ENCODE measurements at places on chromosomes 5 and 9. TPM values are rescaled to one million over a fixed set of nuclear protein-coding genes. Genes with fewer than 3 reads are reported as not detected.

PCDHGB6 gene
- total RNA-seq = not detected

SOX30 gene
- 0.65 TPM for total RNA-seq

CDC26 gene
- total RNA-seq = 50.9 TPM

REEP2 gene
- total RNA-seq = 10.9 TPM

GRCh38 chr5:14189680-14190079 lies 46.5 kb downstream of the TRIO start:
- H3K27ac ChIP-seq = no peak overlapping the region
- H3K4me3 ChIP-seq = no peak overlapping the region
- H3K27me3 ChIP-seq = no peaks in the 10 kb centered on the region
- DNase-seq = no peak
- H3K4me1 ChIP-seq = no peaks in the 10 kb centered on the region

DNA sequence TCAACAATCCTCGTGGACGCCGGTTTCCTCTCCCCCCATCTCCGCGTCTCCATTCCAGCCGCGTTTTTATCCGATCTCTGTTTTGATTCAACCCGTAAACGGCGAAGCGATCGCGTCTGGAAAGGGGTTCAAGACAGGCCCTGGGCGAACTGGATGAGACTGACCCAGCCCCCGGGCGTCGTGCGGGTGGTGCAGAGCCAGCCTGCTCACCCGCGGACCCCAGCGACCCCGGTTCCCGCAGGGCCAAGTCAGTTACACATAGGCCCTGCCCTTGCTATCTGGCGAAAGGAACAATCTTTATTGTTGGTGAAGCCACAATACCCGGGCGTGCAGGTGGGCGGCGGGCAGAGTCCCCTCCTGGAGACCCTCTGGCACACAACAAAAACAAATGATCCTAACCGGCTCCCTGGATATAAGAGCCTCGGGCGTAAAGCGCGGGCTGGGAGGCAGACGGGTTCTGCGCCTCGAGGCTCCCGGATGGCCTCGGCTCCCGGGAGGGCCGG lies 1.8 kb downstream of the TLX3 start:
- H3K4me1 ChIP-seq = peaks cover 27% of the 10 kb centered on the region
- H3K27ac ChIP-seq = no peak overlapping the region
- peaks cover 66% of the 10 kb centered on the region for H3K27me3 ChIP-seq

DNA sequence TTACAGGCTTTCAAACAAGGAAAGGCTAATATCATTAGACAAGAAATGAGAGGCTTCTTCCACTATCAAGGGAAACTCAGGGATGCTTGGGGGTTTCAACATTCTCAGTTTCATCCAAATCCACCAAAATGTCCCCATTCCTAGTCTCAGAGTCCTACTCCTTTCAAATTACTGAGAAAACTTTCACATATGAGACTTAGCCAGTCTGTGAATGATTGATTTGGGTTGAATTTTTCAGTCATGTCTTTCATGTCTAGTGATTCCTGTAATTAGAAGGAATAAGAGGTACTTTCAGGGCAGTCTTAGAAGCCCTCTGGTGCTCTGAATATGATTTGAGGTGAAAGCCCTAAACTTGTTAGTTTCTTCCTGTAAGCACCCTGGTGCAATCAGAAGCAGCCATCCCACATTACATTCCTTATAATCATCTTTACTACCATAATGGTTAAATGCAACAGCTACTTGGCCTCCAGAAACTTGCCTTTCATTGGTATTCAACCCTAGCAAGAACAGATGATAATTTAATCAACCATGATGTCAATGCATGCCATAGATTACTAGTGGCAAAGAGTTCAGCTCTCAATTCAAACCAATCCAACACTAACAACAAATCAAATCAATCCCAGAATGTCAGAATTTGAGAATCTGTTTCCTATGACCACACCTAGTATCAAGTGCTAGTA lies 50.7 kb upstream of the RIC1 start:
- H3K36me3 ChIP-seq = peaks cover 2% of the 10 kb centered on the region
- peaks cover 42% of the 10 kb centered on the region for H3K4me1 ChIP-seq
- no peak for DNase-seq
- H3K27ac ChIP-seq = no peak overlapping the region
- no peak overlapping the region for H3K4me3 ChIP-seq
- H3K27me3 ChIP-seq = no peaks in the 10 kb centered on the region

DNA sequence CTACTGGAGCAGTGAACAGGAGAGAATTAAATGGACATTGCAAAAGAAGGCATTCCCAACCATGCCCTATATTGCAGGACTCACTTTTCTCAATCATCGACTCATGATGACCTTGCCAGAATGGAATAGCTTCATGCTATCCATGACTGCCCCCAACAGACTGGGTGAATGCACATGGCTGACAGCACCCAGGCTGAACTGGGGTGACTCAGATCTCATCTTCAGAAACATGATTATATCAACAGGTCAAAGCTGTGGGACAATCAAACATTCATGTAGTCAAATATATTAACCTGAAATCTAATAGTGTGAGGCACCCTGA lies 34.7 kb upstream of the MIER3 start:
- H3K4me3 ChIP-seq = no peak overlapping the region
- H3K4me1 ChIP-seq = peaks cover 16% of the 10 kb centered on the region
- DNase-seq = no peak
- H3K27ac ChIP-seq = no peak overlapping the region
- H3K27me3 ChIP-seq = no peaks in the 10 kb centered on the region

GRCh38 chr9:120923620-120924328 lies 2.8 kb downstream of the TRAF1 start:
- H3K27me3 ChIP-seq = no peaks in the 10 kb centered on the region
- H3K27ac ChIP-seq = peak overlapping the region; percentile 97
- peaks cover 57% of the 10 kb centered on the region for H3K4me1 ChIP-seq
- H3K4me3 ChIP-seq = peak overlapping the region; percentile 80
- H3K36me3 ChIP-seq = peaks cover 73% of the 10 kb centered on the region

DNA sequence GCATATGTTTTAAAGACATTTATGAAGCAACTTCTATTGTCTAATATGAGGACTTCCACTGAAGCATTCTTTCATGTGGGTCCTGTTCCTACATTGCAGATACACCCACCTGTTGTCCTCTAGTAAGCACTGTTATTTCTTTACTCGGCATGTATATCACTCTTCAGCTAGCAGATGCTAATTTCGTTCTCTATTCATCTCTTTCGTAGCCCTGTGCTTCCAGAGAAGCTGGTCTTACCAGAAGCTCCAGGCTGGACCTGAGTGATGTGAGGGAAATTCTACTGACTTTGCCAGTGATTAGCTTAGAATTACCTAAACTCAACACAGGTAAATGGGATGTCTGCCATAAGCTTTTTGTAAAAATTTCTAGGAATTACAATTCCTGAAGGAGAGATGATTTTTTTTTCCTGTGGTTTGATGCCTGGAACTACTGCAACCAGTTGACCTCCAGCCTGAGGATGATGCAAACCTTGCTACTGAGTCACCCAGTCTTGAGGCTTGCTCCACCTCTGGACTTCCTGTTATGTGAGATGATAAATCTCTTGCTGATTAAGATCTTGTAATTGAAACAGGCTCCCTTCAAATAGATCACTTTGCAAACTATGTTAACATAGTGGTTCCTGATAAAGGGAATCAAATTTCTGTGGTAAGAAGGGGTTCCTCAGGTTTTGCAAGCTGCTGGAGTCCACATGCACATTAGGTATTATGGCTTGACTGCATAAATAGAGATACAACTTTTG lies 52.2 kb upstream of the SPINK5 start:
- no peaks in the 10 kb centered on the region for H3K36me3 ChIP-seq
- no peak overlapping the region for H3K27ac ChIP-seq
- H3K4me1 ChIP-seq = no peaks in the 10 kb centered on the region
- no peak overlapping the region for H3K4me3 ChIP-seq
- no peak for DNase-seq

GRCh38 chr5:34507933-34508332 lies 148.2 kb upstream of the RAI14 start:
- no peak overlapping the region for H3K27ac ChIP-seq
- no peaks in the 10 kb centered on the region for H3K36me3 ChIP-seq
- peaks cover 7% of the 10 kb centered on the region for H3K4me1 ChIP-seq
- DNase-seq = no peak
- H3K4me3 ChIP-seq = no peak overlapping the region
- H3K27me3 ChIP-seq = peaks cover 26% of the 10 kb centered on the region

- H3K4me3 ChIP-seq = no peak overlapping the region
- no peak for DNase-seq
- no peaks in the 10 kb centered on the region for H3K4me1 ChIP-seq
- H3K36me3 ChIP-seq = no peaks in the 10 kb centered on the region
- no peak overlapping the region for H3K27ac ChIP-seq
- H3K27me3 ChIP-seq = no peaks in the 10 kb centered on the region
Measured at GRCh38 chr5:133034064-133034463, 7.7 kb upstream of the ZCCHC10 start.
